ENCODE measurements at places on chromosomes 6 and 20.
A peak's percentile ranks its signal among the peaks of the same experiment; 100 is the strongest.

- DNase-seq: no peak
Measured at GRCh38 chr20:18256440-18257090, 31.8 kb upstream of the ZNF133 start.

GRCh38 chr20:60494476-60494875 lies 536.3 kb downstream of the CDH26 start:
- no peak for DNase-seq

DNA sequence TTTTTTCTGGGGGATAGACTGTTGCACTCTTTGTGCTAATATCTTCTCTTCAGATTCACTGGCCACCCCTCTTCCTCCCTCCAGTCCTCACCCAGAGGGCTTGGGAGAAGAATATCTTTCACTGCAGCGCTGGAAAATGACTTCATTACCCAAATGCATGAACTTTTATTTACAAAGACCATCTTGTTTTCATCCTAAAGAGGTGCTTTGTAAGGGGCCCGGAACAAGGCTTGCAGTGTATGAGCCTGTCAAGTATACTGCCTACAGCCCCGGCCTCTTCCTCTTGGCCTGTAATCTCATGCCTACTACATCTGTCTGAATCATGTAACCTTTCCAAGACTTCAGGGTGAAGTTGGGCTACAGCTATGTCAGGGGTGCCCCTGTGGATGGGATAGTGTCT lies 554 bp upstream of the LAMA4 start:
- DNase-seq: no peak

DNA sequence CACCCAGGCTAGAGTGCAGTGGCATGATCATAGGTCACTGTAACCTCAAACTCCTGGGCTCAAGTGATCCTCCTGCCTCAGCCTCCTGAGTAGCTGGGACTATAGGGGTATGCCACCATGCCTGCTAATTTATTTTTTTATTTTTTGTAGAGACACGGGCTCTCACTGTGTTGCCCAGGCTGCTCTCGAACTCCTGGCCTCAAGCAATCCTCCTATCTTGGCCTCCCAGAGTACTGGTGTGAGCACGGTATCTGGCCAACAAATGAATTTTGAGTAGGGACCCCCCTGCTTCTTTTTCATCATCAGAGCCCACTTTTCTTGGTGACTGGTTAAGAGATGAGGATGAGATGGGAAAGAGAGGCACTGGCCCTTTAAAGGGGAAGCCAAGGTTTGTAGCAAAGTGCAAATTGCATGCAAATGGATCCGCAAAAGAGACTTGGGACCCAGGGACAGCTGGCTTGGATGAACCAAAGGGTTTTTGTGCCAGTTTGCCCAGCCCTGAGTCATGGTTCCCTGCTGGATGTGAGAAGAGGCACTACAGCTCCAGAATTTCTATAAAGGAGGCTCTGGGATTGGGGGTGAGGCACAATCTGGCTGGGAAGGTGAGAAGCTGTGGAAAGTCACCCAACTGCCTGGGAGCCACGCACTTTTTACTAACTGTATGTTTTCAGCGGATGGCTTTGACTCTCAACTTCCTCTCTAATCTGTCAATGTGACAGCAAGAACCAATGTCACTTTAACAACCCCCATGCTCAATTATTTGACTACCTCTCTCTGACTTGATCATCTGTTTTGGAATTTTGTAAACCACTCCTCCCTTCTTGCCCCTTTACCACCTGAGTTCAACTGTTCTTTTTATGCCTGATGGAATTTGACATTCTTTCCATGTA lies 58.7 kb upstream of the RNF24 start:
- DNase-seq: no peak

DNA sequence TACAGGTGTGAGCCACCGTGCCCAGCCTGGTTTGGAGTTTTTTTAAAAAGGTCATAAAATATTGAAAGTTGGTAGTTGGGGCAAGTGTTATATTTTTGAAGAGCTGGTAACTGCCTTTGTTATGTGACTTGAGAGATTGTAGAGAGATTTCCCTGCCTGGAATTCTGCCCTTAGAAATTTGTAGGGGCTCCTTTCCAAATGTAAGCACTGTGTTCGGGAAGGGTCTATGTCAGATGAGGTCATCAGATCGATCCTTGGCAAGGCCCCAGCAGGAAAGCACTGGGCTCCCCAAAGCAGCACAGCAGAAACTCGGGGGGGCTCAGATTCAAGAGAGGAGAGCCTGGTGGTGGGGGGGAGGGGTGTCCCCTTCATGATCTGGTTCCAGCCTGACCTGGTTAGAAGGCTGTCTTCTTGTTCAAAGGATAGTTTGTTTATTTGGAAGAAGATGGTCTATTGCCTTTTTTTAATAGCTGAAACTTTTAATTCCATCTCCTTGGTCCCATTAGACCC lies 220.2 kb downstream of the UST start:
- DNase-seq: no peak

GRCh38 chr20:41643504-41643938 lies 25.3 kb upstream of the CHD6 start:
- peak; percentile 73 for DNase-seq

GRCh38 chr6:132298344-132298949 lies 102.8 kb downstream of the MOXD1 start:
- DNase-seq: peak; percentile 62

DNA sequence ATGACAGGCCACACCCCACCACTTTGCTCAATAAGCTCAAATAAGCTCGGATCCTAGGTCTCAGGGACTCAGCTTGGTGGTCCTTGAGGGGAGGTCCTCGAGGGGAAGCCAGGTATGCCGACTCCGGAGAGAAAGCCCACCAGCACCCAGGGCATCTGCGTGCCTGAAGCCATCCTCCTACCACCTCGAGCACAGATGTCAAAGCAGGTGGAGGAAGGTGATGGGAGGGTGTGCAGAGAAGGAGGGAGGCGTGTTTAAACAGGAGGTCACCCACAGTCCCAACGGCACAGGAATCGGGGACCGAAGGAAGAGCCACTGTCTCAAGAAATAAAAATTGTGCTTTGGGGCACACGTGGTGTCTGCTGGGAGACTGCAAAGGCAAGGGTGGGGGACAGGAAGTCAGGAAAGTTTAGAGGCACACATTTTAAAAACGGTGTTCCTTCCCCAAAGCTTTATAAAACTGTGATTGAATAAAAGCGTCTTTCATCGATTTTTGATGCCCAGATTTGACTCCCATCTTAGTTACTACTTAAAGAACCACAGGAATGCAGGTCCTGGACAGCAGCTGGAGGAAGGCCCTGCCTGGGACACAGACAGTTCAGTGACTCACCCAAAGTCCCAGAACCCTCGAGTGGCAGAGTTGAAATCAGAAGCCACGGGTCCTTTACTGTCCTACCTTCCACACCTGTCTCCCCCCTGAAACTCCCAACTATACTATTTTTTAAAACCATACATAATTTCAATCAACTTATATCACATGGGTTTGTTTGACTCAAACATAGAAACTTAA lies 221.0 kb upstream of the PDE10A start:
- peak; percentile 27 for DNase-seq

- DNase-seq: peak; percentile 76
Measured at GRCh38 chr6:144195671-144196270, 45.5 kb downstream of the STX11 start.

DNA sequence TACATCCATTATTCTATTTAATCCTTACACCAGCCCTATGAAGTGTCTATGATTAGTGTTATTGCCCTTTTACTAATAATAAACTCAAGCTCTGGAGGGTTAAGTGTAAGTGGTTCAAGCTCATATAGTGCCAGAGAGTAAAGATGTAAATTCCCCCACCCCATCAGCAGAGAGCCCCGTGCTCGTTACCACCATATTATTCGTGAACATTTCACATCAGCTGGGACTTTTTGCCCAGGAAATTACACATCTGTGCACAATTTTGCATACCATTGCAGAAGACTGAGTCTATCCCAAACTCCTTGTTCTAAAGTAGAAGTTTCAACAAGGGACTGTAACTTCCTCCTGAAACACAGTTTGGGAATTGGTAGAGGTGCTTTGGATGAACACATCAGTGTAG lies 220.1 kb downstream of the BCAS1 start:
- DNase-seq: no peak

GRCh38 chr20:23227274-23227673 lies 123.3 kb upstream of the NXT1 start:
- no peak for DNase-seq

- no peak for DNase-seq
Measured at GRCh38 chr20:11445161-11445560, 472.5 kb upstream of the BTBD3 start.

DNA sequence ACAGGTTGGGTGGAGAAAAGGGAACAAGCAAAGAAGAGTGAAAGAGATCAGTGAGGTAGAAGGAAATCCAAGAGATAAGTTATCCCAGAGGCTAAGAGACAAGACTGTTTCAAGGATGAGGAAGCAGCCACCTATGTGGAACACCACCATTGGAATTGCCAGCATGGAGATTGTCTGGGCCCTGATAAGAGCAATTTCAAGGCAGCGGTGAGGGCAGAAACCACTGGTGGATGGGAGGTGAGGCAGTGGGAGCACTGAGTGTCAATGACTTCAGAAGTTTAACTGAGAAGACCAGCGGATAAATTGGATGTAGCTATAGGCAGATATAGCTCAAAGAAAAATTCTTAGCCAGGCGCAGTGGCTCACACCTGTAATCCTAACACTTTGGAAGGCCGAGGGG lies 56.7 kb downstream of the SNX5 start:
- DNase-seq: no peak

GRCh38 chr6:99110029-99110428 lies 162.3 kb upstream of the FBXL4 start:
- DNase-seq: no peak

GRCh38 chr6:8108759-8109539 lies 6.6 kb upstream of the EEF1E1 start:
- no peak for DNase-seq

- DNase-seq: peak; percentile 53
Measured at GRCh38 chr6:131728296-131728939, 17.6 kb upstream of the CTAGE9 start.

- peak; percentile 83 for DNase-seq
Measured at GRCh38 chr6:157323966-157324300, 614 bp upstream of the TMEM242 start.

DNA sequence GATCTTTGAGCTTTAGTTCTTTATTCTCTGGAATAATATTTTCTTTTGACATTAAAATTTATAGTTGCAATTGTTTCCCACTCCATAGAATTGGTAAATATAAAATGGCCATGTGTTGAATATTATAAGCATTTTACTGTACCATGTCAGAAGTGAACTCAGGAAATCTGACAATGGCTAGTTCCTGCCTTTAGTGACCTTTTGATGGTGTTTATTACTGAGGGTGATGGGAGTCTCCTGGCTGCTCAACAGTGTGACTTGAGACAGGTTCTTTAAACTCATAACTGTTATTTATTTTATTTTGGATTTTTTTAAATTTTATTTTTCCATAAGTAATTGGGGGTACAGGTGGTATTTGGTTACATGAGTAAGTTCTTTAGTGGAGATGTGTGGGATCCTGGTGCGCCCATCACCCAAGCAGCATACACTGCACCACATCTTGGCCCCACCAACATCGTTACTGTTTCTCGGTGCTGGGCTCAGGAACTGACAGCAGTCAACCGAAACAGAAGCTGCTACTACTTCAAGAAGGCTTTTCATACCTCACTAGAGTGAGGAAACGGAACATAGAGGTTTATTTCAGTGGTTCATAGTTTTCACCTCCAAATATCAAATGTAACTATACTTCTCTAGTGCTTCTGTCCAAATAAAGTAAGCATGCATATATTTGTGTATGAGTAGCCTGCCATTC lies 90.4 kb downstream of the PLEKHG1 start:
- DNase-seq: no peak

DNA sequence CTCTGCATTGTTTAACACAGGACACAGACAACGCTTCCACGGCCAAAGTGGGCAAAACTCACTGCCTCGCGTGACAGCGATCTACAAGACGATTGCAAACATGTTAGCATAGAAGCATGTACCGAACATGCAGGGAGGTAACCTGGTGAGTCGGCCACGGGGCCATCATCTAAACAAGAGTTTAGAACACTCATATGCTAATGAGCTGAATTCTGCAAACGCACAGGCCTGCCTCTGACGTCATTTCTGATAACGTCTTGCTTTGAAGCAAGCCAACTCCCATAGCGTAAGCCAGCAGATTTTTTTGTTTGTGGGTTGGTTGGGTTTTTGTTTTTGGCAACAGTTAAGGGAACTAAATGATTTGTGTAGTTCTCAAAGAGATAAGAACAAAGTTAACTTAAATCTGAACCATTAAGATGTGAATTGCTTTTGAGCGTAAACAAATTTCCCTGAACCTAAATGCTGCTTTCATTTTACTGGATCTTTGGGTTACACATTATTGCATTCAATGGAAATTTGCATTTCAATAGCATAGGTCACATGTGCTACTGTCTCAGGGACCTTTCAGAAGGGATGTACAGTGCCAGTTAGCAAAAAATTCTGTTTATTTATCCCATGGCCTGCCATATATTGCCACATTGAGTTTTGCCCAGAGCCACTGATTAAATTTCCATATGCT lies 184.5 kb upstream of the PDE10A start:
- no peak for DNase-seq

DNA sequence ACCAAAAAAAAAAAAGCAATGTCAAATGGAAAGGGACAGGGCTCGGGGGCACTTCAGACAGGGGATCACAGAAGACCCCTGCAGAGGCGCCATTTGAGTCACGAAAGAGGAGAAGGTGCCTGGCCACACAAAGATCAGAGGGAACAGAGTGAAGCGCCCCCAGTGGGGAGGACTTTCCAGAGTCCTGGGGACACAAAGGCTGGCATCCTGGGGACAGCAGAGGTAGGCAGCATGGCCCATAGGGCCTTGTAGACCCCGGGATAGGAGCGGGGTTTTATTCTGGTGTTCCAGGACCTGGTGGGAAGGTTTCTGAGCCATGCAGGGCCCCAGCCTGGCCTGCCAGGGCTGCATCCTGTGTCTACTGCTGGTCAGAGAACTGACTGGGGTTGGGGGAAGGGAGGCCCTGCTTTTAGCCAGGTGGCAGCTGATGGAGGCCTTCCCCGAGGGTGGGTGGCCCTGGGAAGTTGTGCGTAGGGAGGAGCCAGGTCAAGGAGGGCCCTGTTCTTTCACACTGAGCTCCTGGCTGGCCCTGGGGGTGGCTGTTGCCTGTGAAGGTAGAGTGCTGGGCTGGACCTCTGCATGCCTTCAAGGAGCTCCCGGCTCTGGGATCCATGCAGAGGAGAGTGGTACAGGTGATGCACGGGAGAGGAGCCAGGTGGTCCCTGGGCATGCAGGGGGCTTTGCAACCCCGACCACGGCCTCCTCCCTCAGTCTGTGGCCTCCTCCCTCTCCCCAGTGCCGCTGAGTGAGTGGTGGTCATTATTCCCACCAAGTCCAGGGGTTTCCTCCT lies 117.9 kb downstream of the CDH4 start:
- no peak for DNase-seq

- DNase-seq: no peak
Measured at GRCh38 chr20:55333798-55334197, 671.5 kb downstream of the CBLN4 start.

GRCh38 chr20:36860339-36860738 lies 15.6 kb upstream of the TLDC2 start:
- no peak for DNase-seq

GRCh38 chr6:36759148-36759759 lies 61.6 kb downstream of the RAB44 start:
- peak; percentile 77 for DNase-seq

DNA sequence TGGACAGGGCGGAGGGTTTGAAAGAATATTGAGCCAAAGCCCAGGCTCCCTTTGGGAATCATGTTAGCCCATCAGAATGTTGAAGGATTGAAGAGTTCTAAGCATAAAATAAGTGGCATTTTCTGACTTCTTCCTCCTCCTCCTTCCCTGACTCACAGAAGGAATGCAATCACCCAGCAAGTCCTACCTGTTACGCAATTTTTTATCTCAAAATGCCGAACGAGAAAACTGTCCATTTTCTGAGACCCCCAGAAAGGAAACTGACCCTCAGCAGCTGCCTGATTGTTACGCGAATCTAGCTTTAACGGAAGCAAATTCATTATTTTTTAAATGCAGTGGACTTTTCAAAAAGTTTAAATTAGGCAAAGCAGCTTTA lies 4.7 kb upstream of the DNAJC5 start:
- peak; percentile 7 for DNase-seq

Measured in EH (cell line).